ENCODE measurements at places on chromosomes 7 and 10.
A peak's percentile ranks its signal among the peaks of the same experiment; 100 is the strongest.

- DNase-seq, result no peak
These were observed 378.4 kb upstream of the LRGUK start for GRCh38 chr7:133748443-133749407.

DNA sequence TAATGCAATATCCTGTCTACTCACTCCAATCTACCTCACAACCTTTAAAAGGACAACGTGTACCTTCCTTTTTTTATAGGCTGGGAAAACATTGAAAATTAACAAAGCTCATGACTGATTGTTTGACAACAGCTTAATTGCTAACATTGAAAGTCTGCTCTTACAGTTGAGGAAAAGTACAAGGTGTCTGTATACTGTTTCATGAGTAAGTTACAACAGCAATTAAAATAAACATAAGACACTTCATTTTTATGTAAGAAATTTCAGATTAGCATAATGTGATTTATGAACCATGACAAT is 28.6 kb upstream of the NCAPG2 start:
- DNase-seq, result no peak

DNA sequence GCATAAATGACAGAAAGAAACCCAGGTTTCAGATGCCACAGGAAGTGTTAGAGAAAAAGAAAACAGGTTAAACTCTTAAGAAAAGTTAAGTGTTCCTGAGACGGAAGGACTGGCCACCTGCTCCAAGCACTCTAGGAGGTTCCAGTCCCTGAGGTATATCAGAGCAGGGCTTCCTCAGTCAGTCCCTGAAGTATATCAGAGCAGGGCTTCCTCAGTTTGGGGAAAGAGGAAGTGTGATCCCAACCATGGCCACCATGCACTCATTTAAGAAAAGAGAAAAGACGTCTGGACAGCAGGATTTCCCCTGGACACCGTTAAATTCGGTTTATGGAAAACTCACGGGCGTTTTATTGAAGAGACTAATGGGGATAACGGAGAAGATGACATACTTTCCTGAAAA is 133.4 kb upstream of the PFKP start:
- DNase-seq, result no peak

DNA sequence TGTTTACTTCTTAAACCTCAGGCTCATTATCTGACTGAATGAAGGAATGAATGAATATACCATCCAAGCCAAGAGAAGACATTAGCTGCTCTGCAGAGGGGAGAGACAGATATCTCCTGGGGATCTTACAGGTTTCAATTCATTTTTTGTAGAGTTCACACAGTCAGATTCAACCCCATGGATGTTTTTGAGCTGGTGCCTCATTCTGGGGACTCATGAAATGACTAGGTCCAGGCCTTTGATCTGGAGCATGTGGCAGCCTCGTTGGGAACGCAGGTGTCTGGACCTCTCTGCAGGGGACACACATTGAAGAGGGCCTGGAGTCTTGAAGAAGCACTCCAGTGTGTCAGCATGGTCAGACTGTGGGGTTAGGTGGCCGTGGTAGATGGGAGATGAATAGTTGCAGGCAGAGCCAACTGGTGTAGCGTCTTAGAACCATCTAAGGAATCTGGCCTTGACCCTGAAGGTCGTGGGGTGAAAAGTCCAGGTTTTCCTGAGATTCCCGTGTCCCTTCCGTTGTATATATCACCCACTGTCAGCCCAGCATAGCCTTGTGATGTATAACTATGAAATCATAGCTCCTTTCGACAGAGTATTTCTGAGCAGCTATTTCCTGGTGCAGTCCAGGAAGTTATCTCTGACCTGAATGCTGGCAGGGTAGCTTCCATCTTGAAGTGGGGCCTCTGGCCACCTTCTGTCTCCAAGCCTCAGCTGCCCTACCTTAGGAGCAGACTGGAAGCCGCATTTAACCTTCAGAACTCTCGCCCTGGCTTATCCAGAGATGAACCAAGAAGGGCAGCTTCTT is 22.3 kb downstream of the BTBD16 start:
- DNase-seq, result no peak

GRCh38 chr7:152904698-152905097 is 145.1 kb downstream of the ACTR3B start:
- DNase-seq, result no peak

GRCh38 chr10:95478935-95479334 is 82.2 kb downstream of the SORBS1 start:
- no peak for DNase-seq

GRCh38 chr7:22726907-22727713 is at the start of gene IL6:
IL6 (plus strand) TSS chr7:22727200; CDS start chr7:22727263, 63 bp downstream.
- peak; percentile 83 for DNase-seq

DNA sequence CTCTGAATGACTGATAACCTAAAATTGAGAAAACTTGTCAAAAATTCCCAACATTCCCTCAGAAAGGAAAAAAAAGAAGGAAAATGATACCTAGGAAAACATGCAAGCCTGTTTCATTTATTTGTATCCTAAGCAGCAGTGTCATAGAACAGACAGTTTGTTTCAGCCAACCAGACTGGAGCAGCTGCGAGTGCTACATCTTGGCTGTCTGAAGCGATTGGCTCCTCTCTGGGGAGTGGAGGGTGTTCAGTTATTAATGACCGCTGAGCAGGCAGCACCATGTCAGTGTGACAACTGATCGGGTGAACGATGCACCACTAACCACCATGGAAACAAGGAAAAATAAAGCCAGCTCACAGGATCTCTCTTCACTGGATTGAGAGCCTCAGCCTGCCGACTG is at the start of gene LRRN3:
Gene LRRN3, plus strand, starts transcription at position 282 of the 400 bp plus-strand sequence. CDS start 31,646 bp downstream, outside the sequence.
- DNase-seq, result no peak

DNA sequence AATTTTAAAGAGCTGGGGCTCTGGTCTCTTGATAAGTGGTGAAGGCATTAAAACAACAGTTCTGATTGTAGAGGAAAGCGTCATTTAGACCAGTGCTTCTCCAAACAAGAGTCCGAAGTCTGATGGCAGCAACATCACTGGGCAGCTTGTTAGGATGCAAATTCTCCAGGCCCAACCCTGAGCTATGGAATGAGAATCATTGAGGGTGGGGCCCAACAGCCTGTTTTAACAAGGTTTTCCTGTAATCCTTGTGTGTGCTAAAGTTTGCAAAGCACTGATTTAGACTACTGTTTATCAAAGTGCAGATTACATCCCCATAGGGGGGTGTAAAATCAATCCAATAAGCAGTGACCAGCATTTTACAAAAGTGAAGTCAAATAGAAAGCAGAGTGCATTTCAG is 2.6 kb upstream of the ZNRF2 start:
- DNase-seq, result no peak

DNA sequence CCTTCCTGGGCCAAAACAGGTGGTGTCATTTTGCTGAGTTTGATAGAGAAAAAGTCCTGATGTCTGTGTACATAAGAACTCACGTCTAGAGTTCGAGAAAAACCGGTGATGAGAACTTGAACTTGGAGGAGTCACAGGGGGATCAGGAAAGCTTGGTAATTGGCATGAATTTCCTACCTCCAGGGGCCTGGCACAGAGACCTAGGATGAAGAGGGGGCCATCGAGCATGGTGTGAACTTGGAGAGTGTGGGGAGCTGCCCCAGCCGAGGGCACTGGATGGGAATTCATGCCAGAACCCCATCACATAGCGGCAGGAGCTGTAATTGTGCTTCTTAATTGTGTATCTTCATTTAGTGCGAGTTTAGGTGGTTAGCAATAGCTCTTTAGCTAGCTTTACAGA is 82.2 kb downstream of the CUX1 start:
- DNase-seq, result no peak

DNA sequence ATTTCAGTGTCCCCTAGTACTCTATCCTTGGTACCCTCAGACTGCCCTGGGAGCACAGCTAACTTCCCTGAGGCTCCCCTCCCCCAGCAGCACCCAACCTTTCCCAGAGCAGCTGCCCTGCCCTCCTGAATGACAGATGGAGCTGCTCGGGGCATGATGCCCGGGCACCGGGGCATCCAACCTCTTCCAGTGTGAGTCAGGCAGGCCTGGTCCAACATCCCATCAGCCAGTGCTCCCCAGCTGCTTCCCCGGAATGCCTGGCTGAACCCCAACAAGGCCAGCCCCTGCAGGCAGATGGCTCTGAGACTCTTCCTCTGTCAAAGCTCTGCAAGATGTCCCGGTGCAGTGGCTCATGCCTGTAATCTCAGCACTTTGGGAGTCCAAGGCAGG is 11.9 kb upstream of the TSPAN15 start:
- no peak for DNase-seq

GRCh38 chr10:62155054-62155680 is 113.5 kb downstream of the RTKN2 start:
- DNase-seq, result no peak

DNA sequence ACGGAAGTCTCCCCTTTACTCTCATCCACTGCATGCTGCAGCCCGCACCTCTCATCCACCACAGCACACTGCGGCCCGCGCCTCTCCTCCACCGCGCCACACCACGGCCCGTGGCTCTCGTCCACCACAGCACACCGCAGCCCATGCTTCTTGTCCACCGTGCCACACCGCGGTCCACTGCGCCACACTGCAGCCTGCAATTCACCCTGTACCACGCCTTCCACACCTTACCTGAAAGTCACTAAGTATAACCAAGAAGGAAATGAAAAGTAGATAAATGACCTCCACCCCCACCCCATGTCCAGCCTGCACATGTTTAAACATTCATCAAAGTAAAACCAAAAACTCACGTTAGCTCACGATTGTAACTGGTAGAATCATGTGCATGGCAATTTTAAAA is 176.1 kb downstream of the DIP2C start:
- no peak for DNase-seq

DNA sequence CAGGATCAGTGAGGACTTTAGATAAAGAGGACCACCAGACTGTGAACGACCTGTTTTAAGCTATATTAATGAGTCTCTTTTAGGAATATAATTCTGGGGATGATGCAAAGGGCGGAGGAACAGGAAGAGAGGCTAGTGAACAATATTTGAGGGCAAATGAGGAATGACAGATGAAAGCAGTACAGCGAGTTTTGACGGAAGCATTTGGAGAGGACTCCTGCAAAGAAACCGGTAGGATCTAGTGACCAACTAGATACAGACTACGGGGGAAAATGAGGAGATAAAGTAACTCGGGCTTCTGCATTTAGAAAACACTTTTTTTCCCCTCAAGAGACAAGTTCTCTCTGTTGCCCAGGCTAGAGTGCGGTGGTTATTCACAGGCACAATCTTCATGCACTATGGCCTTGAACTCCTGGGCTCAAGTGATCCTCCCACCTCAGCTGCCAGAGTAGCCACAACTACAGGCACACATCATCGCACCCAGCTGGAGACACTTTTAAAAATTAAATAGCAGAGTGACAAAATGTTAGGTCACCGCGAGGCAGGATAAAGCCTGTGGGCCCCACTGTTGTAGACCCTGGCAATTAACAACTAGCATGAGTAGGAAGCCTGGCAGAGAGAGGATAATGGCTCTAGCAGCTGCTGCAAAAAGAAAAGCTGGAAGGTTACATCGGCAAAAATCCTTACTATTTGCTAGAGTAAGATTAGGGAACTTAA is 143.2 kb downstream of the SRPK2 start:
- no peak for DNase-seq

DNA sequence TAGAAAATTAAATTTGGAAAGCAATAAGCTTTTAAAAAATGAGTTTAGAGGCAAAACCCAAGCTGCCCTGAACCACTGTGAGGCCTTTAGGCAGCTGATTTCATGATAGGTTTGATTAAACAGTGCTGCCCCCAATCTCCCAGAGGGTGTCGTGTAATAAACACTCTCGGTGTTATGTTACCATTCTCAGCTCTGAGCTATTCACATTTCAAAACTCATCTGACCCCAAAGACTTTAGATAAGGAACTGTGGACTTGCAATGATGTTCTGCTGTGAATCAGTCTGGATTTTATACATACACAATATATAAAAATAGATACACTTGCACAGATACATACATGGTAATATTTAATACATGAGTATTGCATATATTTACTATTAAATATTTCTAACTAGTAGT is 120.4 kb downstream of the MALRD1 start:
- no peak for DNase-seq

DNA sequence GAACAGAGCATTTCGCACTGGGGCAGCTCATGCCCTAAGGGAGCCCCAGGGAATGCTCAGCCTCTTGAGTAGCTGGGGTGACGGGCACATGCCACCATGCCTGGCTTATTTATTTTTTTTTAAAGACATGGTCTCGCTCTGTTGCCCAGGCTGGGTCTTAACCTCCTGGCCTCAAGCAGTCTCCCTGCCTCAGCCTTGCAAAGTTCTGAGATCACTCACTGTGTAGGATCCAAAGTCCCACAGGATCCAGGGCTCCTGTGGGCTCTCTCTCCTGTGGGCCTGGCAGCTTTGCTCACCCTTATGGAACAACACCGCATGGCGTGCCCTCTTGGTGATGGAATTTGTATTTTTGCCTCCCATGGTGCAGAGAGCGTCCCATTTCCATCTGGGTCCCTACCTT is 34.0 kb downstream of the TMEM120A start:
- DNase-seq, result no peak

DNA sequence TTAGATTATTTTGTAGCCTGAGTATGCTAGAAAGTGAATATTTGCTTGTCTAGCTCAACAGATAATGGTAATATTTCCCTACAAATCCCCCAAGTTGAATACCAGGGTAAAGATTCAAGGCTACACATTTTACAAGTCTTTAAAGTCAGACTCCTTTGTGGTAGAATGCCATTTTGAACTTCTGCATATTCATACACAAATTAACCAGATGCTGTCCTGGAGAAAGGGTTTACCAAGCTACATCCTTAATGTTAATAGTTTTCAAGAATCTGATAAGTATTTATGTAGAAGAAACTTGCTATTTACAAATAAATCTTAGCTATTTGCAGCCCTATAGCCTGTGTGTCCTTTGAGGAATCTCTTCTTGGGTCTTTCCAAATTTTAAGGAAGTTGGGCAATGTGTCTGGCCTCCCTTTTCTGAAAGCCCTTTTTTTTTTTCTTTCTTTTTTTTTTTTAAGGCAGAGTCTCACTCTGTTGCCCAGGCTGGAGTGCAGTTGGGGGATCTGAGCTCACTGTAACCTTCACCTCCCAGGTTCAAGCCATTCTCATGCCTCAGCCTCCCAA is 82.6 kb downstream of the CPEB3 start:
- no peak for DNase-seq
